ENCODE measurements at places on chromosomes 2 and 18.

DNA sequence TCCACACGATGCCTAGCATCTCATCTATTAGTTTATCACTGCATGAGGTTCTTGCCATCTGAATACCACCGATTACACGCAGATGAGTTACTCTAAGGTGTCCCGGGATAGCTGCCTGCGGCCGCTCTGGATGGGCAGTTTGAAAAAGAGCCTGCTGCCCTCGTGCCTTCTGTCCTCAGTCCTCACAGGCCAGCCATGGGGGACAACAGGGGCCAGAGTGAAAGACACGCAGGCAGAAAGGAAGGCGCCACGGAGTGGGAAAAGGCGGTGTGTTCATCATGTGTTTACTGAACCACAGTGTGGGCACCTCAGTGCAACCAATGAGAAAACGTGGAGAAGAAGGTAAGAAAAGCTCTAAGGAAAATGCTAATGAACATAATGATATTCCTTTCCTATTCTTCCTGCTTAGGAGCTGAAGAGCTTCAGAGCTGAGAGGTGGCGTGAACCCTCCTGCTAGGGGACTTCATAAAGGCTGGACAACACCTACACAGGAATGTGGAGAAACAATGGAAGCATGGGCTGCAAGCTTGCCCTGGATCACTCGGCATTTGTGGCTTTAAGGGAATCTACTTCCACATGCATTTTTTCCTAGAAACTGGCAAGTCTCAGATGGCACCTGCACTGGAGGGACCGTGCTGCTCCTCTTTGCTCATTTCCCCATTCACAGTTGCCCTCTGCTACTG lies 50.9 kb downstream of the CABYR start:
- DNase-seq, result no peak

- peak; percentile 31 for DNase-seq
These were observed 583.7 kb upstream of the HNMT start for GRCh38 chr2:137380610-137381009.

DNA sequence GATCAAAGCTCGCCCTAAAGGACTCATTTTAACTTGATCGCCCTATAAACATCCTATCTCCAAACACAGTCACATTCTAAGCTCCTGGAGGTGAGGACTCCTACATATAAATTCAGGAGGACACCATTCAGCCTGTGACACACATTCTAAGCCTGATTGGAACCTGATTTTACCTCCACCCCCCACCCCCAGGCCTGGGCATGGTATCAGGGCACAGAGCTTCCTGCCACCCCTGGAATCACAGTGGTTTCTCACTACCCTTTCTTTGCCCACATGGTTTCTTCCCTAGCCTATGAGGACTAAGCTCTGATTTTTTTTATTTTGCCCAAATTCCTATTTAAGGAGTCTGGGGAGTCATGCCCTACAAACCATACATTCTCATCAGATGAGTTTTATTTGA lies 428.1 kb upstream of the ID2 start:
- DNase-seq, result no peak

DNA sequence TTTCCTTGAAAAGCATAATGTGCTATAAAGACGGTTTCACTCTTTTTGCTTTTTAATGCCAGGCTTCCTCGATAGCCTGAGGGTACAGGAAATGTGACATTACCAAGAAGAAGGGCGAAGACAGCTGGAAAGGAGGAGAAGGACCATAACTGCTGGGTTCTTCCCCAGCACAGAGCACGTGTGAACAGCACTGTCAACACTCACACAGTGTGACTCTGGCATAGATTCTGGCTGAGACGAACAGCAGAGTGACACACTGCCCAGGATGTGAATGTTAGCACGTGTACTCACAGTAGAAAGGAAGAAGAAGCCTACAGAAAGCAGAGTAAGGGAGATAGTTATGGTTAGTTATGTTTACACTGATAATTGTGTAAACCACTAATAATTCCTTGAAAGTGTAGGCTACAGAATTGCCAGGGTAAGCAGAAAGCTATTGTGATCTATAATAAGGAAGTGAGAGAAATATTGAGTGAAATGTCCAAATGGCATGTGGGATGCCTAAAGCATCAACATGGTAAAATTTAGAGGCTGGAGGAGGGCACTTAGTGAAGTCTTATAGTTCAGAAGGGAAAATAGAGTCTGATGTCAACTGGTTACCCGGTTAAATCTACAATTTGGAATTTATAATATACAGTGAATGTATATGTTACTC lies 198.2 kb downstream of the DLGAP1 start:
- DNase-seq, result no peak

DNA sequence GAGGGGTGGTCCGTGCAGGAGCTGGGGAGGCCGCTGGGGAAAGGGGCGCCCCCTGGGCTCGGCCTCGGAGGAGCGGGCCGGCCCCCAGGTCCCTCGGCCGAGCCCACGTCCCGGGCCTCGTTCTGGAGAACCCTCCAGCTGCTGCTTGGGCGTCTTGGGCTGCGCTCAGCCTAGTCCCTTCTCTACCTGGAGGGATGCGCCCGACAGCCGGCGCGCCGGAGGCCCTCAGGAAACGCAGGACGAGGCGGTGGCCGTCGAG lies 293 bp upstream of the D2HGDH start:
- DNase-seq, result no peak

GRCh38 chr2:225779829-225780228 lies 380.3 kb downstream of the NYAP2 start:
- no peak for DNase-seq

DNA sequence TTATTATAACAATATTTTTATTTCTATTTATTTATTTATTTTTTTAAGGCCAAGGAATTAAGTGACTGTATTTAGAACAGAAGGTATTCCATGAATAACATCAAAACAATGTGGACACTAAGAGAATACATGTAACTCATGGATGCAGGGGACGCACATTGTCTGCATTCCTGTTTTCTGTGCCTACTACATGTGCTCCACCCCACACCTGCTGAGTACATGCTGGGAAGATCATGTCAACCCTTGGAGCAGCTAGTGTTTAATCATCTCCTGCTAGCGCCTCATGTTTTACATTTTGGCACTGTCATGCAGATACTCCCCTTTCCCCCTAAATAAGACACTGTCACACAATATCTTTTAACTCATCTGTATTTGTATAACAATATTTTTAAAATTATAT lies 29.3 kb downstream of the DPYSL5 start:
- DNase-seq, result no peak

DNA sequence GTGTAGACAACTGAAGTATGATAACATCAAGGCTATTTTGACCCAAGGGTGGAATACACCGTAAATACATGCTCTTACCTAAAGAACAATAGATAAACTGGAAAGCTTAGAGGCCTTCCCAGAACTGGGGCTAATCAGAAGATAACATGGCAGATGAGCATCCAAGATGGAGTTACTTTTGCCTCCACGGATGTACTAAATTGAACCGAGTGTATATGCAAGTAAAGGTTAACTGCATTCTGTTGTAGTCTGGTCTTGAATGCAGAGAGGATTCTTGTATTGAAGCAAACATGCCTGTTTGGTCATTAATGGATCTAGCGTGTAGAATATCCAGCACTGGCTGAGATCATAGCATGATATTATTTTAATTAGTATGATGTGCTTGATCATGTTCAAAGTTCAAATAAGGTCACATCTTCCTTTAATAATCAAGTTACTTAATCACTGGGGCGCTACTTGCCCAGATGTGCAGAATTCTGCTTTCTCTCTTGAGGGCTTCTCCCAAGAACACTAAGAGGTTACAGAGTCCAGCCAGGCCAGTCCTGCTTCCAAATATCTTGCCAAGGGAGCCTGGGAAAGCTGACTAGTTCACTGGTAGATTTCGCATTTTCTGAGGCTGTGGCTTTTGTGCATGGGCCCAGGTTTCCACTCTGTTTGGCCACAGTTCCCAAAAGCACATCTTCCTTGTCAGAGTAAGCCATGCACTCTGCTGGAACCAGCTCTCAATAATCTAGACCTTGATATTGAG lies 37.5 kb upstream of the ACSL3 start:
- DNase-seq, result no peak

DNA sequence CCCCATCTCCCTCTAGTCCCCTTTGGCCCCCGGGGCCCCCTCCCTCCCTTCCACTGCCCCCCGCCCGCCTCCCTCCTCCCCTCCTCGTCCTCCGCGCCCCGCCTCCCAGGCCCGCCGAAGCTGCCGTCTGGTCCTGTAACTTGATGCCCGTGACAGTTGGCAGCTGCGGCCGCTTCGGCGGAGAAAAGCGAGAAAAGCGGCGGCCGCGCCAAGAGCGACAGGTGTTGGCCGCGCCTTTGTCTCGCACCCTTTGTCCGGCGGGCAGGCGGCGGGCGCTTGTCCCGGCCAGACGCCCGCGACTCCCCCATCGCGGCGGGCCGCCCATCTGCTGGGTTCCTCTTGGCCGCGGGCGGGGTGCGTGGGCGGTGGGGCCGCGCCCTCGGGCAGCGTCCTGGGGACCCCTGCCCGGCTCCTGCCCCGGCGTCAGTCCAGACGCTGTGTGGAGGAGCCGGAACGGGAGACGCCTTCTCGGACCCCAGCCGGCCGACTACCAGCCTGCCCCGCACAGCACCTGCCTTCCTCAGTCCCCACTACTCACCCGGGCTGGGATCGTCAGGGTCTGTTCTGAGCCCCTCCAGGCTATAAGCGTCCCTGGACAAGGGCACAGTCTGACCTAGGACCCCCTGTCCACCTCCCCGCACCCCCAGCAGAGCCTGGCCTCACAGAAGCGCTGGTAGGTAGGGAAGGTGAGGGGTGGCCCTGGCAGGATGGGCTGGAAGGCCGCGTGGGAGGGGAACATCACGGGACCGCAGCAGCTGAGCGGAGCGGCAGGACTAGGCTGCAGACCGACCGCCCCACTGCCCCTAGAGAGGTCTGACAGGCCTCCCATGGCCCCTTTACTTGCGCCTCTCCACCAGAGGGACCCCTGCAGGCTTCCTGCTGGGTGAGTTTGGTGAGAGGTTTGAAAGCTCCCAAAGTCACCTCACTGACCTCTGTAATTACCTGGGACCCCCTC lies 1.2 kb upstream of the HES6 start:
- DNase-seq, result peak; percentile 60

- no peak for DNase-seq
These were observed 211.1 kb upstream of the GALNT5 start for GRCh38 chr2:157046396-157046795.

DNA sequence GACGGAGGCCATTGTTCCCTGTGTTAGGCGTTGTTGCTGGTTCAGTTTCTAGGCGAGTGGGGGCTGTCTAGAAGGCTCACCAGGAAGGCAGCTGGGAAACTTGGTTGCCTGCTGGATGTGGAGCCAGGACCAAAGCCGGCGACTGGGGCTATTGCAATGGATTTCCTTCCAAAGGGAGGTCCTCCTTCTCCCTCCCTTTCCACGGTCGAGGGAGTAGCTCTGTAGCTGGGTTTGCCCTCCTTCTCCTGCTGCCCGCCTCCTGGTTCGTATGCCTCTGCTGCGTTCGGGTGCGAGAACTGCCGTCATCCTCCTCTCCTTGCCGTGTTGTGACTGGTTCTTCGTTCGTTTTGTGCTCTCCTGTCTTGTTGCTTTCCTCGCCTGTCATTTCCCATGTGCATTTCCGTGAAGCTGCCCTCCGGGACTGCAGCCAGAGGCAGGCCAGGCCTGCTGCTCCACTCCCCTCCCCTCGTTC lies 203.4 kb downstream of the NEDD4L start:
- no peak for DNase-seq

- DNase-seq, result peak; percentile 19
These were observed 35.4 kb downstream of the B4GALT6 start for GRCh38 chr18:31648966-31649429.

DNA sequence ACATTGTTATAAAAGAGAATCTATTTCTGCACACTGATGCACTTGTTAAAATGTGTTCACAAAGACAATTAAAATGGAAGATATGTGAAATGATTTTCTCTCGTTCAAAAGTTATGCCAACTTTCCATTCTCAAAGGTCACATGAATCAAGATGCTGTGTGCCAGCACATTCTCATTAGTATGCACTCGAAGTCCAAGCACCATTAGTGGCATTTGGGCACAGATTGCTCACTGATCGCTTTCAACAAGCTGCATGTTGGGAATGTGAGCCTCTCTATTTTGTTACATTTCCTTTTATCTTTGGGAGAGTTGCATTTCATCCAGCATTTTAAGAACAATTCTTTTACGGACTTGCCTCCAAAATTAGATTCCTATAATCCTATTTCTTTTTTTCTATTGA lies 398.9 kb downstream of the FBXO15 start:
- no peak for DNase-seq

DNA sequence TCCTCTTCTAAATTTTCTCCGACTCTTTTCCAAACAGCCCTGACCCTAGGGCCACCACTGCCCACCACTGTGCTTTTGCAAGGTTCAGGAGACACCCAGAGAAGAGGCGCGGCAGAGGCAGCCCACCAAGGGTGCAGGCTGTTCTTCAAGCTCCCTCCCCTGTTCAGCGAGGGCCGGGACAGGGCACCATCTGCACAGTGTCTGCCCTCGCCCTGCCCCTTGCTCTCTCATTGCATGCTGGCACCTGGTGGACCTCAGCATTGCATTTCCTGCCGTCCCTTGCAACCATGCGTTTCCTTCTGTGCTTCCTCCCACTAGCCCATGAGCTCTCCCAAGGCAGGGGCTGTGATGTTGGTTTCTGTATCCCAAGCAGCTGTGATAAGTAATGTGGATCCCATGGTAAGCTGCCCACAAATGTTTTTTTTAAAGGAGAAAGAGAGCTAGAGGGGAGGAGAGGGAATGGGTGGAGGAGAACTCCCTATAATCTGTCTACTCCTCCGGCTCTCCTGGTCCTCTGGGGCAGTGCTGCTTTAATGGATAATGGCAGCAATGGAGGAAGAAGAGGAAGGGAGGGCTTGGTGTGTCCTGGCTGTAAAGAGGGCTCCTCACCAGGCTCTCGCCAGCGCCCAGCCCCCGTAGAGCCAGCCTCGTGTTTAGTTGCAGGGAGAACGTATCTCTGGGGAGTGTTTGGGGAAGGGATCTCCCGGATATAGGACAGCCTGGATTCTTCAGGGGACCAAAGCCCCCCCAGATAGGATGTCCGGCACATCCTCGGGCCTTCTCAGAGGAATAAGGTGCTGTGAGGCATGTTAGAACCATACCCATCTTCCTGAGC lies 15.6 kb upstream of the YWHAQ start:
- DNase-seq, result no peak

DNA sequence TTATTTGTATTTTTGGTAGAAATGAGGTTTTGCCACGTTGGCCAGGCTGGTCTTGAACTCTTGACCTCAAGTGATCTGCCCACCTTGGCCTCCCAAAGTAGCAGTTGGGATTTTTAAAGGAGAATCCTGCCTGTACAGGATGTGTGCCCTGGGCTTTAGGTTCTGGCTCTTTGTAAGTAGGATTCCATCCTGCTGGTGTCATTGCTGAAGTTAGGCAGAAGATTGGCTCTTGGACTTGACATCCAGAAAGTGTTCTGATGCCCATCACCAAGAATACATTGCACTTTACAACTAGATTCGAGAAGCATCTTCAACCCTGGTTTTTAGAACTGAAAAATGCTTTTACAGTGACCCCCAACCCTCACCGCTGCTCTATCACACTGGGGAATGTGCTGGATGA lies 4.4 kb upstream of the TWIST2 start:
- DNase-seq, result no peak
